Smooth muscle cell of the brain vasculature (primary cell): ENCODE measurements at places on chromosomes 12 and 14.

DNA sequence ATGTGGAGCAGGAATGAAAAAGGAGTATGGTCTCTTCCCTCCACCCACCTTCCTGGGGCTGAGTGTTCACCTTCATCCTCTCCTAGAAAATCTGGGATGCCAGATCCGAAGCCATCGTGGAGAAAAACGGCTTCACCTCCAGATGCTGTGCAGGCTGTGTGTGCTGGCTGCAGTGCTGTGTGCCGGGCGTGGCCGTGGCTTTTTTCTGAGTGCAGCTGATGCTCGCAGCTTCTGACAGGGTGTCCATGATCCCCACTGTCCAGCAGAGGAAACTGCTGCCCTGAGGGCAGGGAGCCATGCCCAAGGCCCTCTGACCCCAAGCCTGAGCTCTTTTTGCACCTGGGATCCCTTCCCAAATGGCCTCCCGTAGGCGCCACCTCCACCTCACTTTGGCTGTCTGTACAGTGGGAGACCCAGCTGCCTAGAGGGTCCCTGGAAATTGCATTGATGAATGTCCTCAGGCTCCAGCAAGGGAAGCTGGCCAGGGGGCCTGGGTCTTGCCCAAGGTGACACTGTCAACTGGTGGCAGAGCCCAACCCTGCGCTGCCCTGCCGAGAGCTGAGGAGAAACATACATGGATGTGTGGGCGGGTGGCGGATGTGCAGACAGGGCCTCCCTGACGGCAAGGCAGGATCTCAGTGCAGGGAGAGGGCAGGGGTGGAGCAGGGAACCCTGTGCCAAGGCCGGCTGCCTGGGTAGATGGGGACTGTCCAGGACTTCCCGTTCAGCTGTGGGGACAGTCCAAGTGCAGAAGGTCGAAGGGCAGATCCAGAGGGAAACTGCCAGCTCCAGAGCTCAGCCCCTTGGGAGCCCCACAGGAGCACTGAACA, 53.3 kb downstream of the BEGAIN start:
- DNase-seq: no peak

DNA sequence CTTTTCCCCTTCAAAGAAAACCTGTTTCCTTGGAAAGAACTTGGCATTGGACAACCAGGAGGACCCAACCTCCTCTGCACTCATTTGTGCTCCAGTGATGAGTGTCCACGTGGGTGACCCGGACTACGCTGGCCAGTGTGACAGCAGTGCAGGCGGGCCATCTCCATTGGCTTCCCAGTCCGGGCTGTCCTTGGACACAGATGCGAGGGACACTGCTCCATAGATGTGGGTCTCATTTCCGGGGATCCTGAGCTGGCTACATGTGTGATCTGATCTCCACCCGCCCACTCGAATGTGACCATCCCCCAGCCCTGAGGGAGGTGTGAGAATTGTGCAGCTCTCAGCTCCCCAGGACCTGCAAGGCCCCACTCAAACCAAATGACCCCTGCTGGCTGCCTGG, 836.6 kb upstream of the TMEM132C start:
- DNase-seq: no peak

GRCh38 chr14:39145266-39145966, 24.7 kb downstream of the TRAPPC6B start:
- DNase-seq: no peak

DNA sequence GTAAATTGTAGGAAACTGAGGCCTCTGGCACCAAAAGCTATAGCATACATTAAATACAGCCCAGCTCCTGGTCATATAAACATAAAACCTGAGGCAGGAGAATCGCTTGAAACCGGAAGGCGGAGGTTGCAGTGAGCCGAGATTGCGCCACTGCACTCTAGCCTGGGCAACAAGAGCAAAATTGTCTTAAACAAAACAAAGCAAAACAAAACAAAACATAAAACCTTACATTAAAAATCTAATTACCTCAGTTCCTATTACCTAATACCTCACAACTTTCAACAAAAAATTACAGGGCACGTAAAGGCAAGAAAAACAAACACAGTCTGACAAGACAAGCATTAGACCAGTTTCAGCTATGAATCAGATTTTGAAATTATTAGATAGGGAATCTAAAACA, 36.7 kb downstream of the TMEM116 start:
- no peak for DNase-seq

DNA sequence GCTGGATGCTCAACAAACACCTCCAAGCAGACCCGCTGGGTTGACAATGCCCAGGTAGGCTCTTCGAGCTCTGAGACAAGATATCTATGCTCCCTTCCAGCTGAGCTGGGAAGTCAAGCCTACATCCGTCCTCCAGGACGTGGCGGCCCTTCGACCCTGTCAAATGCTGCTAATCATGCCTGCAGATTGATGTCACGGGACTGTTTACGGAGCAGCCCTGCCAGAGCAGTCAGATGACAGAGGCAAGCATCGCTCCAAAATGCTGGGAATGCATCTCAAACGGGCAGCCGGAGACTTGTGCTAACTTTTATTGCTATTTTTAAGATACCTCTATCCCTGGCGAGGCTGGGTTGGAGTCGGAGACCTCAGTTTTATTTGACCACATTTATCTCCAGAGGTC, 139.2 kb downstream of the NTF3 start:
- no peak for DNase-seq

DNA sequence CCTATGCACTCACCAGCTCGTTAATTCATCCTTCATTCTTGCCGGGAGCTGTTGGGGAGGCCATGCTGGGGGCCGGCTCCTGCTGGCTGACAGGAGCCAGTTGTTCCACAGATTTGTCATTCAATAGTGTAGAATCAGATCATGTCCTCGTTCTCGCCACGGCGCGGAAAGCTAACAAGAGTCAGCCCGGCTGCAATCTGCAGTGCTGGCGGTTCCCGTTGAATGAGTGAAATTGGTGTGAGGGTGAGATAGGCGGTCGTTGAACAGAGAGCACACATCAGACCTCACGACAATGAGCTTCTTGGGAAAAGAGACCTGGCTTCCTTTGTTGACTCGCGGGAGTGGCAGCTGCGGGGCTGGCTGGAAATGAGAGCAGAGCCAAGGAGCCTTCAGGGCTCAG, 57.5 kb downstream of the KIF26A start:
- no peak for DNase-seq

- no peak for DNase-seq
These were observed 339.3 kb downstream of the EGLN3 start for GRCh38 chr14:33611405-33612196.

DNA sequence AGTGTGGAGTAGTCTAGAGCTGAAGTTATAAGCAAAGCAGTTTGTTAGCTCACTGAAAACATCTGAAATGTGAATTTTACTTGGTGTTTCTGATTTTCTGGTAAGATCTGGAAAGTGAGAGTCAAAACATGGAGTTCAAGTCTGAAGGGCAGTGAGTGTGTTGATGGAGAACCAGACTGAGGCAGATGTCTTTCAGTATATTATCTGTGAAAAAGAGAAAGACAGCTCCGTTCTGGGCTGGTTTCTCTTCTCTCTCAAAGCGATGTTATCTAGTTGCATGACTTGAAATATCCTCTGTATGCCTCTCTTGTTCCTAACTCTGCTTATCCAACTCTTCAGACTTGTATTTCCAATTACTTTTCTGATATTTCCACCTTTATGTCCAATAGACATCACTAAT, 381.9 kb upstream of the RGS6 start:
- no peak for DNase-seq
